Mucosa of gallbladder (tissue), 1 donor: ENCODE measurements at places on chromosomes 3 and 15.
A peak's percentile ranks its signal among the peaks of the same experiment; 100 is the strongest.

GRCh38 chr15:29792426-29793159 is 29.7 kb downstream of the TJP1 start:
- DNase-seq: no peak

- DNase-seq: no peak
Measured at GRCh38 chr3:97481416-97481815, 283.1 kb upstream of the ARL6 start.

DNA sequence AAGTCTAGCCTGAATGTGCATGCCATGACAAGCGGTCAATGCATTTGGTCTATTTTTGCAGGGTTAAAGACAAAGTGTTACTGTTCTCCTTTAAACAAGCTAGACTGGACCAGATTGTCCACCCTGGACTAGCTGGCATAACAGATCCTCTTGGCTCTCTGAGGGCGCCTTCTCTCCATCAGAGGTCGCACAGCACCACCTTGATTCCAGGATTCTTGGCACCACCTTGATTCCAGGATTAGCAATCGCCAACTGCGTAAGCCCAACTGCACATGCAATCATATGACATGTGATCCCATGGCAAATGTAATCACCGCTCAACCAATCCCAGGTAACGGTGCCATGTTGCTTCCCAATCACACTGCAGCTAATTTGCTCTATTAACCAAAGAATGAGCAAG is 98.6 kb downstream of the OXNAD1 start:
- no peak for DNase-seq

DNA sequence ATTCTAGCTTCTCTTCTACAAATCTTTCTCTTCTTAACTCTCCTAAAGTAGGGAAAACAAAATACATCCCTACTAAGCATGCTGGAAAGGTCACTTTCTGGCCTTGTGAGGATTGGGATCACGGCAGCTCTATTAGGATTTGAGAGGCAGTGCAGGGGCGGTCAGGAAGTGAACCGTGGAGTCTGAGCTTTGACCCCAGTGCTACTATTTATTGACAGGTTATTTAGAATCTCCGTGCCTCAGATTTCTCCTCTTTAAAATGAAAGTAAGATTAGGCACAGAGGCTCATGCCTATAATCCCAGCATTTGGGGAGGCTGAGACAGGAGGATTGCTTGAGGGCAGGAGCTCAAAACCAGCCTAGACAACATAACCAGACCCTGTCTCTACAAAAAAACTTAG is 42.0 kb upstream of the CHRM5 start:
- no peak for DNase-seq

DNA sequence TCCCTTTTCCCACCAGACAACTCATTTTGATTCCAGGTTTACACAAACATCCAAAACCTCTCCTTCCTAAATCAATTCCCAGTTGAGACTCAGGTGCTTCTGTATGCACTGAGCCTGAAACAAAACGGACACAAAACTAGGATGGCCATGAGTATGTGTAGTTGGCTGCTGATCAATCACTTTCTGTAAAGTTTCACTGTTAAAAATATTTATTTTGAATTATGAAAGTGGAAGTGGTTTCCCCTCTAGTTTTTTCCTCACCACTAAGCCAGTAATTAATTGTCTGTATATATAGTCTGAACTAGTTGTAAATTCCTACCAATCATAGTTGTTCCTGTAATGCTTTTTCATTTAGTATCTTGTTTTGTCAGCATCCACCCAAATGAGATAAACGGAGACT is 51.7 kb upstream of the TSPAN3 start:
- no peak for DNase-seq

DNA sequence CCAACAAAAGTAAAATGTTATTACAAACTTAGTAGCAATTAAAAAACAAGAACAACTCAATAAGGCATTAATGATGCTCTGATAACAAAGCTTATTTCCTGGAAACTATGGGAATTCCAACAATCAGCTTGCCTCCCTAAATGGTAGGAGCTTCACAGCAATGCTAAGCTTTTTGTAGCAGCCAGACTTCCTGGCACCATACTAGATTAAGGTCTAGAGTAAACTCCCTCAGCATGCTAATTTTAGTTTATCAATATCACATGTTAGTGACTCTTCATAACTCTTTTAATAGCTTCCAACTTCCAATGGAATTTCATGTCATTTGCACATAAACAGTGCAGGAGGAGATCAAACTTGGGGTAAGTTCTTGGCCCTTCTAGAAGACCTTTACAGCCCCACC is 782.0 kb downstream of the MCTP2 start:
- no peak for DNase-seq

DNA sequence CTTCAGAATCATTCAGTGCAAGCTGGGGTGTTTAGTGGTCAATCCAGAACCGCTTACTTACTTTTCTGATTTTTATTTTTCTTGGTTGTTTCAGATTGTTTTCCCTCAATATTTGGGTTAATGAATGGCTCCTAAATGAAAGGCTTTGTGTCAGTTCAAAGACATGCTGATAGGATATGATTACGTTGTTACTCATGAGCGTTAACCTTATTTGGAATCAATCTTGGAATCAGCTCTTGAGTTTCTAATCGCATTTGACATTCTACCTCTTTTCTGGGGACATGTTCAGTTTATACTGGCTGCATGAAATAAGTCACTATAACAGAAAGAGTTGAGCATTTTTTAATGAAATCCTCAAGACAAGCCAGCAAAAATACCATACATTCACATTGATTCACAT is 50.2 kb downstream of the ATP11B start:
- no peak for DNase-seq

GRCh38 chr15:47410247-47410646 is 307.1 kb upstream of the SEMA6D start:
- DNase-seq: no peak

GRCh38 chr3:40877631-40878463 is 321.5 kb upstream of the CTNNB1 start:
- peak; percentile 62 for DNase-seq

GRCh38 chr3:197399486-197399885 is 101.1 kb upstream of the DLG1 start:
- no peak for DNase-seq

GRCh38 chr3:183181606-183182005 is 19.1 kb upstream of the LAMP3 start:
- no peak for DNase-seq

DNA sequence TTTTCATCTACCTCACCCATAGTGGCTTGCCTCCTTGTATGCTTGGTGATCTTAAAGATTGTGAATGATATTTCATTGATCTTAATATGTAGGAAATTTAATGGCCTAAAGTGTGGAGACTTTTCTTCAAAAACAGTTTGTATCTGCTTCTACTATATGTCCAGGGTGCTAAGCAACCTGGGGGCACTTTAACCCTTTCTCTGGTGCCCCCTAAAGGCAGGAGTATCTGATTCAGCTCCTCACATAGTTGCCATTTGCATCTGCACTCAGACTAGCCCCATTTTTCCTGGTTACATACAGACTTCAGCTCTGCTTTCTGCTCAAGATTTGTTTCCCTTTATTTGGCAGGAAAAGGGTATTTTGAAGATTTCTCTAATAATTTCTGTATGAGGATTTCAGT is 5.2 kb upstream of the PFN2 start:
- DNase-seq: no peak
